ENCODE measurements at places on chromosomes 3 and 15.

GRCh38 chr3:169404520-169404890 is 259.0 kb downstream of the MECOM start:
- DNase-seq = no peak

GRCh38 chr3:8945890-8946600 is 17.2 kb downstream of the RAD18 start:
- no peak for DNase-seq

- DNase-seq = no peak
Measured at GRCh38 chr3:71541313-71541712, 42.2 kb downstream of the FOXP1 start.

- no peak for DNase-seq
Measured at GRCh38 chr3:71121429-71122167, 461.9 kb downstream of the FOXP1 start.

DNA sequence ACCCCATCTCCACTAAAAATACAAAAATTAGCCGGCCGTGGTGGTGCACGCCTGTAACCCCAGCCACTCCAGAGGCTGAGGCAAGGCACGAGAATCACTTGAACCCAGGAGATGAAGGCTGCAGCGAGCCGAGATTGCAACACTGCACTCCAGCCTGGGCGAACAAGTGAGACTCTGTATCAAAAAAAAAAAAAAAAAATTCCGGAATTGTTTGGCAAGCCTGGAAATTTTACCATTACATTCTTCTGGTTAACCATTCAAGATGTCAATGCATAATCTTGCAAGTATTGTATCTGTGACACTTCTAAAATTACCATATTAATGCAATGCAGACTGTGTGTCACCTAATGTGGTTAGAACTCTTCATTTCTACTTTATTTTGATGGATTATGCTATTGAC is 67.0 kb downstream of the CSNK1G1 start:
- DNase-seq = no peak

DNA sequence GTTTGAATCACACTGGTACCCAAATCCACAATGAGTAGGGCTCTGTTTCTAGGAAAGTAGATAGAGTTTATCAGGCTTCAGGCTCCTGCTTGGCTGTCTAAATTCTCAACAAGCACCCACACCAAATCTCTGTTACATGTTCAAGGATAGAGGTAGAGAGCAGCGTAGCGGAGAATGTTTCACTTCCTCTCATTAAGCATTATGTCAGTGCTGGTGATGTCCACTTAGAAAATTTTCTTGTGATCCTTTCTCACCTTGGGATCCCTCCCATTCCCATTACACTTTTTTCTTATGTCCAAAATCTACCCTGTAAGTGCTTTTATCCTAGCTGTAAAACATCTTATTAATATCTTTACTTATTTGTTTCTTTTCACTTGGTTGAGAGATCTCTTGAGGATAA is 34.7 kb upstream of the GCSAM start:
- no peak for DNase-seq

- no peak for DNase-seq
Measured at GRCh38 chr3:65728138-65728537, 310.6 kb downstream of the MAGI1 start.

DNA sequence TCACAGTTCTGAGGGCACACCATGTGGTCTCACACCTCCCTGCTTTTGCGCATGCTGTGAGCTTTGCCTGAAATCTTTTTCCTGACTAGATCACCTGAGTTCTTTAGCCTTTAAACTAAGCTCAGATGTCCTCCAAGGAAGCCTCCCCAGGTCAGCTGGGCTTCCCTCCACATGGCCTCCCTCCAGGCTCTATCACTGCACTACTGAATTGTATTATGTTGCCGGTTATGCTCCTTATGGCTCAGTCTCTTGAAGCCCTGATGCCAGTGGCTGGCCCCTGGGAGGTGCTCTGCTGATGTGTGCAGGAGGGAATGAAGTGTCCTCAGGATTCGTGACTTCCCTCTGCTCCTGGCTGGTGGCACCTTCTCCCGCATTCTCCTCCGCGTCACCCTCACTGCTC is 93.3 kb upstream of the BLM start:
- DNase-seq = no peak

DNA sequence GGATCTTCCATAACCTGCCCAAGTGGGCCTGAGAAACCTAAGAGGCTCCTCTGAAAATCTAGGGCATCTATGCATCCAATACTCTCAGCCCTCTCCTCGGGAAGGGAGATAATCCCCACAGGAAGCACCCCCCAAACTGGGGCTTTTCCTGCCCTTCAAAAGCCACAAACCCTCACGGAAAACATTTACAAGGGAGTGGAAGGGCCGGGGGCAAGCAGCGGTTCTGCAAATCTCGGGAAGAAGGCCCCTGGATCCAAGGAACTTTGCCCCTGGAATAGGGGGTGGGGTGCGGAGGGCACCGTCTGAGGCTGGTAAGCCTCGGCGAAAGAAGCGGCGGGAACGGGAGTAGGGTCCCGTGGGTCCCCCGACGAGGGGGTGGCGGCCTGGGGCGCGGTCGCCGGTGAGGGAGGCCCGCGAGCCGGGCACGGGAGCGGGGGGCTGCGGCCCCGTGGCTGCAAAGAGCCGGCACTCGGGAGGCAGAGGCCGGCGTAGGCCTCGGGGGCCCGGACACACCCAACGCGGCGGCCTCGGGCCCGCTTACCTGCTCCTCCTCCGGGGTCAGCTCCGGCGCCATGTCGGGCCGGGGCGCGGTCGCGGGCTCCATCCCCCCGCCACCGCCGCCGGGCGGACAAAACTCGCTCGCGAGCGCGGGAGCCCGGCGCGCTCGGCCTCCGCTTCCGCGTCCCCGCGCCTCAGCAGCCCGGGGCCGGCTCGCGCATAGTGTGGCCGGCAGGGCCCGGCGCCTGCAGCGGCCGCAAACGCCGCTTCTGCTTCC is 755 bp downstream of the PTPN9 start:
- peak; percentile 16 for DNase-seq
